ENCODE measurements at places on chromosomes 7 and 10. TPM values are rescaled to one million over a fixed set of nuclear protein-coding genes. Genes with fewer than 3 reads are reported as not detected.

Gene RP9
- 7.7 TPM for total RNA-seq

Gene FBXL13
- 0.99 TPM for total RNA-seq

Gene MYH16
- not detected for total RNA-seq

Gene TRAPPC14
- total RNA-seq, result 4.8 TPM

Gene LOXL4
- total RNA-seq, result 78.2 TPM

Gene FKBP6
- not detected for total RNA-seq

Gene BBS9
- total RNA-seq, result 29.4 TPM

Gene LMTK2
- total RNA-seq, result 7.6 TPM

Gene BAMBI
- total RNA-seq, result 0.15 TPM

Gene SLIT1
- under 0.01 TPM for total RNA-seq

Gene CHN2
- total RNA-seq, result 0.29 TPM

Gene HECTD2
- total RNA-seq, result 11.1 TPM

Gene FAM24B
- 4.1 TPM for total RNA-seq

Gene NCF1
- total RNA-seq, result not detected

Gene POLR2J3
- total RNA-seq, result 33.3 TPM

Gene UCN3
- not detected for total RNA-seq

Gene LSM5
- 41.9 TPM for total RNA-seq

Measured in smooth muscle cell of trachea (primary cell).